Cardiac ventricle fibroblast (primary cell): ENCODE measurements at places on chromosomes 5 and 9. TPM values are rescaled to one million over a fixed set of nuclear protein-coding genes. Genes with fewer than 3 reads are reported as not detected.

The CCDC171 gene
- total RNA-seq = 1.7 and 2.0 TPM in 2 replicates

The LCN15 gene
- total RNA-seq = not detected in 2 replicates

The SLC46A2 gene
- total RNA-seq = not detected in 2 replicates

The STKLD1 gene
- 0.34 TPM in 1 of 2 replicates, not detected in the other for total RNA-seq

The SLCO6A1 gene
- total RNA-seq = not detected in 2 replicates

The CANX gene
- total RNA-seq = 380 and 446 TPM in 2 replicates

The FYB1 gene
- 0.24 and 4.4 TPM in 2 replicates for total RNA-seq

The LIX1 gene
- total RNA-seq = not detected in 2 replicates

The SLC25A48 gene
- not detected in 2 replicates for total RNA-seq

The ELAVL2 gene
- total RNA-seq = 0.12 TPM in 1 of 2 replicates, not detected in the other

The SURF6 gene
- total RNA-seq = 14.2 and 22.4 TPM in 2 replicates

The CERCAM gene
- 242 and 250 TPM in 2 replicates for total RNA-seq

The BAAT gene
- total RNA-seq = 0.06 and 0.24 TPM in 2 replicates

The ARID3C gene
- 0.12 and 0.34 TPM in 2 replicates for total RNA-seq

The INSL6 gene
- total RNA-seq = not detected in 2 replicates

The FRMPD1 gene
- not detected in 2 replicates for total RNA-seq
